ENCODE measurements at places on chromosomes 2 and 18.
A peak's percentile ranks its signal among the peaks of the same experiment; 100 is the strongest.

DNA sequence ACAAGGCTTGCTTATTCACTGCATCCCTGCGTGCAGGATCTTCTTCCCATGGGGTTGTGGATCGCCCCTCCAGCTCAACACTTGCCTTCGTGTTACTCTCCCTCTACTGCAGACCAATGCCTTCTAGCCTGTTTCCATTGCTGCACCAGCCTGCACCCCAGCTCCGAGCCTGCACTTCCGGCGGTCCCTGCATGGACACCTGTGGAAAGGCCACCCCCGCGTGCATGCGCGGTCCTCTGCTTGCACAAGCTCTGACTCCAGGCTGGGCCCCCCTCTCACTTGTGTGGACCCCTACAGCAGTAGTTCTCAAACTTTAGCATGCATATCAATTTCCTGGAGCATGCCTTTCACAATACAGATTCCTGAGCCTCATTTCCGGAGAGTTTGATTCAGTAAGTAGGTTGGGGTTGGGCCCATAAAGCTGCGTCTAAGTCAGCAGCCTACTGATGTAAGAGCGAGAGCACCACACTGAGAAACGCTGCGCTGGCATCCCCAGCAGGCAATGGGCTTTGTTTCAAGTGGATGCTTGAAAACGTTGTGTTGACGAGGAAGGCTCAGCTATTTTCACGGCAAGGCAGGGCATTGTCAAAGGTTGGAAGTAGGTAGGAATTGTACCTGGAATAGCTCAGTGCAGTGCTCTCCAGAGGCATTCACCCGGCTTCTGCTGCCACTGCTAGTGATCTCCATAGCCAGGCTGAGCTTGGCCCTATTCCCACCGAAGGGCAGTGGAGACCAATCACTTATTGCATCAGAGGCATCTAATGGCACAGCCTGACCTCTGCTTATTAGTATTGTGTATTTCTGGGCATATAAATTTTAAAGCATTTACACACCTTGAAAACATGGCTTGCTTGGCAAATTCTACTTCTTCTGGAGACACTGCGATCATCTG, 32.6 kb downstream of the CREG2 start:
- DNase-seq: no peak

DNA sequence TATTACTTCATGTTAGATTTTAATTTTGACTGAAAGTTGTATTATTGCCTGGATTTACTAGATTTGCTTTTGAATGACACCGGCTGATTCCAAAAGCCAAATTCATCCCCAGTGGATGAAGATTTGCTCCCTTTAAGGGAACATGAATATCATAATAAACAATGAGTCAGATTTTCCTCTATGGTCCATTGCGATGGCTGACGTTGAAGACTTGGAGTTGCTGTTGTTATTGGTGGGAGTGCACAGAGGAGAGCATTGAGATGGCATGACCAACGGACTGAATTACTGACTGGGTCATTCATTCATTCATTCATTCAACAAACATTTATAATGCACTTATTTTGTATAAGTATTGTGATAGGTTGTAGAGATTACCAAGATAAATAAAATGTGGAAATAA, 33.4 kb upstream of the LYPD1 start:
- DNase-seq: no peak

GRCh38 chr2:127531221-127531648, 4.2 kb upstream of the MYO7B start:
- DNase-seq: no peak

GRCh38 chr2:133732982-133733900, 165.0 kb upstream of the NCKAP5 start:
- DNase-seq: no peak

- DNase-seq: no peak
These were observed 27.7 kb upstream of the ELOA2 start for GRCh38 chr18:47063096-47063495.

GRCh38 chr18:31533236-31533635, 35.3 kb downstream of the DSG2 start:
- DNase-seq: no peak

DNA sequence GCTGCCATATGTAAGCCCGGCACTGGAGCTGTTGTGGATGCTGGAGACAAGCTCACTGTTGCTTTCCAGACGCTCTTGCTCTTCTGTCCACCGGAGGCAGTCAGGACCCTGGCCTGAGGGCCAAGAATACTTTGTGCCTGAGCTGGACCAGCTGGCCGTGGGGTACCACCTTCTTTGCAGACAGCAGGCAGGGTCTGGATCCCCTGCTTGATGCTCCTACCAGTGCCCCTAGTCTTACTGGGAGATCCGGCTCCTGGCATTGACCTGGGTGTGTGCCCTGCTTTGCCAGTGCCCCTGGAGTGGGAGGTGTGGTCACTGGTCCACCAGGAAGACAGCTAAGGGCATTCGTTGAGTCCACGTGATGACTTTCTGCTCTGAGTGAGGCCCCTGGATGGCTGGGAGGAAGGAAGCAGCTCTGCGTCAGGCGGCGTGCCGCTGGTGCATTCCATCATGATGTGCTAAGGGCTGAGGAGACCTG, 59.3 kb downstream of the LRRFIP1 start:
- no peak for DNase-seq

DNA sequence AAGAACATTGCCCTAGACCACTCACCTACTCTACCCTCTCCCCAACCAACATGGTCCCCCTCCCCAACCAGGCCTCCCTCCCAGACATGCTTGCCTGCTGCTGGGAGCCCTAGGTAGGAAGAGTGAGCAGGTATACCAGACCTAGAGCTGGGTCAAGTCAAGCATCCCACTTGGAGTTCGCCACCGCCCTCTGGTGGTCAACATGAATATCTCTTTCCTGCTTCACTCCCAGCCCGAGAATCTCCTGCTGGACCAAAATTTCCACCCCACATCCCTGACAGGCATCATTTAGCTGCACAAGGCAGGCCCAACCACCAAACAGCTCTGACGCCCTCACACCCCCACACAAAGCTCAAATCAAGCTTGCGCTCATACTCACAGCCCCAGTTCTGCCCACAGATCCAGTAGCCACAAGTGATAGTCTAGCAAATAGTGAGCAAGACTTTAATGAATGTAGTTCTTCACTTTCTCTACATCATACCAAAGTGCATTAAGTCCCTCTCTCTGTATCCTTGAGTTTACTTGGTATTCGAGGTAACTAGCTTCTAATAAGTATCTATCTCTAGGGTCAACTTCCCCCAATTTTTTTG, 116.0 kb downstream of the TNS1 start:
- peak; percentile 73 for DNase-seq

DNA sequence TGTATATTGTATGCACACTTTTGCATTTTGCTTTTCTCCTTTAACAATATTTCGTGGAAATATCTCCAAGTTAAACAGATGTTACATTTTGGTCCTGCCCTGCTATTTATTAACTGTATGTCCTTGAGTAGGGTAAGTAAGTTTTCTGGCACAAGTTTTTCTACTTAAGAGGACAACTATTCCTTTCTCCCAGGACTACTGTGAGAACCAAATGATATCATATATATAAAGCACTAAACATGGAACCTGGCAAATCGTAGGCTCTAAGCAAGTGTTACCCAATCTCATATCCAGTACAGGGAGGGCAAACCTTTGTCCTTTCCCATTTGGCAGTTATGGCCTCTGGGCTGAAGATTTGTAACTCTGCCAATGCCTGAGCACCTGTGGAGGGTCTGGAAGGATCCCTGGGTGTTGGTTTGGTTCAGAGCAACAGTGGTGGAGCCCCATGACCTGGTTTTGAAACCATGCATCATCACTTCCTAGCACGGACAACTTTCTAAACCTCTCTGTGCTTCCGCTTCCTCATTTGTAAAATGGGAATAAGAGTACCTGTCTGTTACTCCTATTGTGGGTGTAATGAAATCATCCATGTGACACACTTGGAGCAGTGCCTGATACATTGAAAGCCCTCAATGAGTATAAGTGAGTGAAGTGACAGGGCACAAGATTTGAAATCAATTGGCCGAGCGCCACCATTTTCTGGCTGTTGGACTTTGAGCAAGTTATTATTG, 28.3 kb upstream of the ICOS start:
- DNase-seq: no peak

- no peak for DNase-seq
These were observed 29.3 kb downstream of the CCDC74A start for GRCh38 chr2:131556998-131557397.

DNA sequence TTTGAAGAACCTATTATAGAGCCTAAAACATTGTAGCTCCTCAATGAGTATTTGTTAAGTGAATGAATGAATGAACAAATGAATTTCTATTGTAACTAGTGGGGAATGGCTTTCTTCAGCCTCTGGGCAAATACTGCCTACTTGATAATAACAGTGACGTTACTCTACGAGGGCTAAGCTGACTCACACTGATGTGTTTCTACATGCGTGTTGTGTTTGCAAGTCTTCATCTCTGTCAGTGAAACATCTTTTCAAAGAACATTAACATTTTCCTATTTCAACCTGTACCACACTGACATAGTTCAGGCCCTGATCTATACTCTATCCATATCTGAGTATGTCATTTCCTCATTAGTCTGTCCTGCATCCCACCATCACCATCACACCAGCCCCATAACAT, 319.9 kb upstream of the ACVR2A start:
- DNase-seq: no peak

All from colonic mucosa (tissue), 4 donors.